H9 (cell line): ENCODE measurements at places on chromosomes 4 and X. TPM values are rescaled to one million over a fixed set of nuclear protein-coding genes. Genes with fewer than 3 reads are reported as not detected.

The PAK3 gene
- 7.5 and 7.8 TPM in 2 replicates for total RNA-seq

GRCh38 chr4:180169394-180169793 is 2073.8 kb upstream of the TENM3 start:
- H3K4me3 ChIP-seq: no peak overlapping the region
- no peak for DNase-seq
- no peaks in the 10 kb centered on the region for H3K4me1 ChIP-seq
- no peak overlapping the region for H3K27ac ChIP-seq

DNA sequence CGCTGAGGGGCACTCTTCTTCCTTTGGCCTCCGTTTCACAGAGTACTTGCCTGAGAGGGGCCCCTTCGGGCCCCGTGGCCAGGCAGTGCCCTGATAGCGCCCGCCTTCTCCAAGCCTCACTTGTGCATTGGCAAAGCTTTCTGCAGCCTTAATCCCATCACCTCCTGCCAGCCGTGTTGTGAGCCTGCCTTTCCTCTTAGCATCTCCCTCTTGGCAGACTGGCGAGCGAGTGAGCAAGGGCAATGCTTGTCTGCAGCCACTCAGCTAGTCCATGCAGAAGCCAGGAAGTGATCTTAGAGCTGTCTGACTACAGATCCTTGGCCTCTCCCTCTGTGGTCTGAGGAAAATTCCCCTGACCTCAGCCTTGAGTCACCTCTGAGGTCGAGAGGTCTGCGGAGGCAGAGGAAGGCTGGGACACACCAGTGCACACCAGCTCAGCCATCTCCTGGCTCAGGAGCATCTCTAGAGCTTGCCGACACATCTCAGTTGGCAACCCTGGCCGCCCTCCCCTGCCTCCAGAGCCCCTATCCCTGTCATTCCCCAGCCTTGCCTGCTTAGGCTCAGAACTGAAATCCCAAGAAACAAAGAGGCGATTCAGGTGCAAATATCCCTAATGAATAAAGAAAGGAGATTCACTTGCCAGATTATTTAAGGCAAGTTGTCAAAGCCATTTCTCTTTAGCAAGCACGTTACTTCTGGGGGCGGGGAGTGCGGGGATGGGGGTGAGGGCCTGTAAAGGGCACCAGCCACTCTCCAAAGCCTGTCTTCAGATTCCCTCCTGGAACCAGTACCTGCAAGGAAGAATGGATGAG is 143.5 kb upstream of the MAMLD1 start:
- peak overlapping the region; percentile 67 for H3K4me3 ChIP-seq
- no peak overlapping the region for H3K27ac ChIP-seq
- no peaks in the 10 kb centered on the region; the same call in 1 of the 2 replicates for H3K4me1 ChIP-seq

- no peak overlapping the region for H3K27ac ChIP-seq
- no peak for DNase-seq
- H3K27me3 ChIP-seq: peaks cover 10% of the 10 kb centered on the region; the same call in 1 of the 2 replicates
Observed at GRCh38 chrX:11426712-11427452, 133.7 kb downstream of the AMELX start.

- peak; percentile 78 for DNase-seq
- no peaks in the 10 kb centered on the region for H3K4me1 ChIP-seq
- peak overlapping the region; percentile 74 for H3K4me3 ChIP-seq
- no peaks in the 10 kb centered on the region for H3K36me3 ChIP-seq
- no peaks in the 10 kb centered on the region; the same call in 1 of the 2 replicates for H3K27me3 ChIP-seq
- no peak overlapping the region for H3K27ac ChIP-seq
Observed at GRCh38 chrX:153609917-153610835, 11.2 kb upstream of the CCNQ start.
